ENCODE measurements at places on chromosomes 3 and 15.

GRCh38 chr15:101277943-101278564 is 769 bp upstream of the SELENOS start:
- no peak for DNase-seq

- no peak for DNase-seq
Observed at GRCh38 chr3:62795978-62796657, 79.1 kb downstream of the CADPS start.

DNA sequence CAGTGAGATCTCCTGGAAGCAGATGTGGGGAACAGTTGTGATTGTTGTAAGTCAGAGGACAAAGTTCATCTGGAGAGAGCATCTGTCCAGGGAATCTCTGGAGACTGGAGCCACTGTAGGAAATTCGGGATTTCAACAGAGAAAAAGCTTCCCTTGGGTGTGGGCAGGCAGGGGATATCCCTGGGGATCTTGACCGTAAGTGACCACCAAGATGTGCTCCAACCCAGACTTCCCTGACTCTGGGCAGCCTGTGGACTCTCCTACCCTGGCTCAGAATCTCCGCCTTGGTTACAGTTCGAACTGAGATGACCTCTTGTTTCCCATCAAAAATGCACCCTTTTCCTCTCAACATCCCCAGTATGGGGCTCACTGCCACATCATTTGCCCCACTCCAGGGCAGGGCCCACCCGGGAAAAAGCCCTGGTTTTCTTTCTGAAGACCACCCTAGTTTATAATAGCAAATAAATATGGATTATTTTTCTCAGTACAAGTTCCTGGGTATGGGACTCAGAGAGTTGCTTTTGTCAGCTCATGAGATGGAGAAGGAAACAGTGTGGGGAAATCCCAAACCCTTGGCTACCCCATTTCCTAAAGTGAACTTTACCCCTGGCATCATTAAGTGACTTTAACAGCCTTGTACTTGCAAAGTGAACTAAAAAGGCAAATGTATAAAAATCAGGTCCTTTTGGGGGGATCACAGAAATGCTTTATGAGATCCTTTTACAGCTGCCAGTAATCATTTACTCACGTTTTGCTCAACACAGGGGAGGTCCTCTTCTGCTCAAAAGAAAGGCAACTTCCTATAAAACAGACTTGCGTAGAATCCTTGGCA is 89.9 kb downstream of the CCNL1 start:
- DNase-seq = no peak

DNA sequence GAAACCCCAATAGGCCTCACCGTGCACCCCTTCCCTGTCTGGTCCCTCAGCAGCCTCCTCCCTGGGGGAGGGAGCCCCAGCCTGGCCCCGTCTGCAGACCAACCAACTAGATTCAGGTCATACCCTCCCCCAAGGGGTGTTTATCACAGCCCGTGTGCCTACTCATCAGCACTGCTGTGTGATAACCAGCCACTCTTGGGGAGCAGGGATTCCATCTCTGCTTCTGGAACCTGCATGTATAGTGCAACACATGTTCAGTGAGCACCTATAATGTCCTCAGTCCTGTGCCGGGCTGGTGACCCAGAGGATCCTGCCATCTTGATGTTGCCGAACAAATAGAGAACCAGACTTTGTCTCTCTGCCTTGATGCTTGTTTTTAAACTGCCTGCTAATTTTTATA is 6.6 kb upstream of the SLCO2A1 start:
- no peak for DNase-seq

- no peak for DNase-seq
Observed at GRCh38 chr15:58138106-58138505, at the start of gene AQP9. TSS of gene AQP9 (plus strand) at chr15:58138381. CDS start at chr15:58138566, 185 bp downstream.

DNA sequence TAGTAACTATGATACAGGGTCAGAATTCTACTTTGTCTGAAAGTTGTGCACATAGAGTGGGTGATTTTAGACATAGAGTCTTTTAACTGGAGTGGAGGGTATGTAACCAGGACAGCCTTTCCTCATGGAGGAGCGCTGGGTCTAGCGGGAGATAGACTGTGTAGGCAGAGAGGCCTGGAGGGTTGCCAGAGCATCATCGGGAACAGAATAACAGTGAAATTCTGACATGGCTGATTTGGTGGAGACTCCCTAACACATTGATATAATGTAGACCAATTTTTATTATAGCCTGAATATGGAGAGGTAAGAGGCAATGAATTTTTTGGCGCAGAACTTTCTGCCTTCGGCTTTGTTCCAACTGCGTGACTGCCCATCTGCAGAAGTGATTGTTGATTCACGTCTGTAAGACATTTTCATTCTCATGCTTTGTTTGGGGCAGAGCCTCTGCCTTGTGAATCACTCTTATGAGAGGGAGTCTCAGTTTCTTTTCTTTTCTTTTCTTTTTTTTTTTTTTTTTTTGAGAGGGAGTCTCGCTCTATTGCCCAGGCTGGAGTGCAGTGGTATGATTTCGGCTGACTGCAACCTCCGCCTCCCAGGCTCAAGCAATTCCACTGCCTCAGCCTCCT is 16.0 kb downstream of the LPP start:
- DNase-seq = no peak

DNA sequence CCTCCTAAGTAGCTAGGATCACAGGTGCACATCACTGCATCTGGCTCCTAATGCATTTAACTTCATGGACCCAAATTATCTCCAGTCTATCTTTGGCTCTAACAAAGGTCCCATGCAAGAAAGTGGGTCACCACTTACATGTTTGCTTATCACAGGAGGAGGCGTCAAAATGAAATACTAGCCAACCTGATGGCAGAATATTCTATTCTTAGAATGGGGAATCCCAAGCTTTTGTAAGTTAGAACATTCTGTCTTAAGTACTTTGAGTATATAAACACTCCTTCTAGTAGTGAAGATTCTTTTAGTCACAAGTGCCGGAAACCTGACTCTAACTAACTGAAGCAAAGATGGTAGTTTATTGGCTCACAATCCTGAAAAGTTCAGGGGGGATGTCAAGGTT is 72.0 kb upstream of the ADAMTS9 start:
- DNase-seq = no peak

GRCh38 chr15:77851086-77851485 is 218.4 kb upstream of the LINGO1 start:
- DNase-seq = no peak

DNA sequence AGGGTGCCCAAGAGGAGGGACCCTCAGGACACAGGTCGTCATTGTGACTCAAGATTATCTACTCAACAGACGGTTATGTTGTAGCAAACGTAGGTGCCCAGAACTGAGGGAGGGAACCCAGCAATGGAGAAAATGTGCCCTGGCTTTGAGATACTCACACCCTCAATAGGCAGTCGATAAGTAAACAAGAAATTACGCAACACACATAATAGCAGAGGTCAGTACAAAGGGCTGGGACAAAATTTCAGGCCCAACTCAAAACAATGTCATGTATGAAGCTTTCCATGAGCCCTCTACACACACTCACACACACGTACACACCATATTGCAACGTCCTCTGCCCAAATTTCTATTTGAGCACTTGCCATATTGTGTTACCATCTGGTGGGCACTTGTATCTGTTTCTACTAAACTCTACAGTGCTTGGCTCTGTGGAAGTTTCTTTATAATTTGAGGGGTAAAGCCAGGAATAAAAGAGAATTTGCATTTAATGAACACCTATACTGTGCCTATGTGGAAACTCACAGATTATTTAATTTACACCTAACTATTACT is 114.6 kb upstream of the TRIM42 start:
- no peak for DNase-seq

DNA sequence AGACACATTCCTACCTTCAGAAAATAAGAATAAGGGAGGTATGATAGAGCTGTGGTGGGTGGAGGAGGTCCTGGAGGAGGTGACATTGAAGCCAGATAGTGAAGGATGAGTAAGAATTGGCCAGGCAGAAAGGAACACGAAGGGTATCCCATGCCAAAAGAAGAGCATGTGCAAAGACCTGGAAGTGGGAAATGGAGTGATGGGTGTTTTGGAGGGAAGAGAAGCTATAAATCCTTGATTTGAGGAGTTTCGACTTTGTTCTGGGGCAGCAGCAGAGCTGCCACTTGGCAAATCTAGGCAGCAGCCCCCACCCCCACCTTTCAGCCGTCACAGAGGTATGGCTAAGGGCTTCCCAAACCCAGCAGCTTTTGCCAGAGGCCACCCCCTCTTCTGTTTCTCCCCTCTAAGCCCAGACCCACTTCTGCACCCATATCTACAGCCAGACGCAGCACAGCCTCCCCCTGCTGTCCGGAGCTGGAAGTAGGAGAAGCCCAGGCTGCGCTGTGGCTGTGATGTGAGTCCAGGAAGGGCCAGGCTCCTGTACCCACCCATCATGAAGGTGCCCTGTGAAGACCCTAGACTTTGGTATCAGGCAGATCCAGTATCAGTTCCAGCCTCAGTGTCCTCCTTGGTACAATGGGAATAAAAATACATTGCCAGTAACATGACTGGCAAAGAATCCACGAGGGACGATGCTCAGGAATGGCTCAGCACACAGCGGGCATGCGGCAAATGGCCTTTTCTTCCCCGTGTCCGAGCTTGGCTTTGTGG is 188.7 kb upstream of the LINGO1 start:
- DNase-seq = peak; percentile 6

GRCh38 chr15:28096670-28097431 is 2.3 kb downstream of the OCA2 start:
- DNase-seq = no peak

GRCh38 chr3:55519019-55519418 is 31.9 kb upstream of the WNT5A start:
- DNase-seq = no peak

DNA sequence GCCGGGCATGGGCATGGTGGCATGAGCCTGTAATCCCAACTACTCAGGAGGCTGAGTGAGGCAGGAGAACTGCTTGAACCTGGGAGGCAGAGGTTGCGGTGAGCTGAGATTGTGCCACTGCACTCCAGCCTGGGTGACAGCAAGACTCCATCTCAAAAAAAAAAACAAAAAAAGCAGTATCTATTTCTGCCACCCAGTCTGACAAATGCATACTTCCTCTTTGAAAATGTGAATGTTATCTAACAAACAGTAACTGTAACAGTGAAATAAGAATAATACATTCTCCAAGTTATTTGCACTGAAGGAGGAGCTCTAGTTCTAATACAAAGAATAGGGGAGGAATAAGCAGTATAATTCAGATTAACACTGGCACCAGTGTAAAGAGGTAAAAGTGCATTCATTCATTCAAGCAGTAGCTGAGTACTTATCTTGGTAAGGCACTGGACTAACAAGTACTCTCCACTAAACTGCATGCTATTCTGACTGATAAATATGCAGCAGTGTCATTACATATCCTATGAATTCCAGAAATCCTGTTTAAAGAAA is 12.9 kb downstream of the VPS13C start:
- DNase-seq = no peak

- DNase-seq = no peak
Observed at GRCh38 chr3:118055381-118055780, 979.3 kb downstream of the IGSF11 start.

DNA sequence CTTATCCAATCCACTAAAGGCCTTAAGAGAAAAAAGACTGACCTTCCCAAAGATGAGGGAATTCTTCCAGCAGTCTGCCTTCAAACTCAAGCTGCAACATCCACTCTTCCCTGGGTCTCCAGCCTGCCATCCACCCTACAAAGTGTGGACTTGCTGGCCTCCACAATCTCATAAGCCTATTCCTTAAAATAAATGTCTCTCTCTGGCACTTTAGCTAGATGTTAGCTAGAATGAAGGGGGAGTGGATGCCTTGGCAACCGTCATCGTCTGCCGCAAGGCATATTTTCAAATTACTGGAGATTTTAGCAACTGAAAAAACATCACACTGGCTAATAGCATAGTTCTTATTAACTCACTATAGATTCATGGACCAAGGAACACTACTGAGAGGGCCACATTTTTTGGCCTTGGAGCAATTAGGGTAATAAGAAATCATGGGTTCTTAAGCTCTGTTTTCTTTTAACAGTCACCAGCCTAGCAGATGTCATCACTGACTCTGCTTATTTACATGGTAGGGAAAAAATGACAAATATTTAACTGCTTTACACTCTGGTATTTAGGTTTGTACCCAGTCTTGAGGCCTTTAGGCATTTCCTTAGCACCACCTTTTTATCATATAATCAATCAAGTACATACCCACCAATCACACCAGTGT is 245.3 kb downstream of the MYRIP start:
- DNase-seq = no peak

DNA sequence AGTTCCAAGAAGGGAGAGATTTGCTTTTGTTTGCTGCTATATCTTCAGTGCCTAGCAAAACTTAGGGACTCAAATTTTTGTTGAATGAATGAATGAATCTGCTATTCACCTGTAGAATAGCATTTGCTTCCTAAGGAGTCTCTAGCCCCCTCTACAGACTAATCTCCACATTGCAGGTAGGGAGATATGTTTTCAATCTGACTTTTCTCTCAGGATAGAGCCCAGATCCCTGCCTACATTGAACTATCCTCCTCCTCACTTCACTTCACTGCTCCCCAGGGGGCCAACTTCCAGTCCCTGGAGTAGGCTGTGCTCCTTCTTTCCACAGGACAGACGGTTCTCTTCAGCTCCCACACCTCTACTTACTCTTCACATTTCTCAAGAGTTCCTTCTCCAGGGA is 81.9 kb upstream of the PTX3 start:
- no peak for DNase-seq

DNA sequence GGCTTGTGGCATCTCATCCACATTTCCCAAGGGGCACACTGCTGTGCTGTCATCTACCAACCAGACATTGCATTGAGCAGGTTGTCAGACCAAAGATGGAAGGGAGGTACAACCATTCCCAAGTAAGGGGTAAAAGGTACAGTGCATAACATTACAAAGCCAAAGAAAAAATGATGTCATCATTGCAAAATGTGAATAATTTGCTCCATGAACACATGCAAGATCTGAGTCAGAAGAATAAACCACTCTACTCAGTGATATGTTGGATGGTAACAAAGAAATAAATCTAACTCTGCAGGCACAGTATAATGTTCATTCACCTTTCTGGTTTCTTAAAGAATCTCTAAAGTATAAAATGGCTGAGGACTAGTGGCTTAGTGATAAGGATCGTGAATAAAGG is 202.7 kb downstream of the MAGI1 start:
- DNase-seq = no peak

DNA sequence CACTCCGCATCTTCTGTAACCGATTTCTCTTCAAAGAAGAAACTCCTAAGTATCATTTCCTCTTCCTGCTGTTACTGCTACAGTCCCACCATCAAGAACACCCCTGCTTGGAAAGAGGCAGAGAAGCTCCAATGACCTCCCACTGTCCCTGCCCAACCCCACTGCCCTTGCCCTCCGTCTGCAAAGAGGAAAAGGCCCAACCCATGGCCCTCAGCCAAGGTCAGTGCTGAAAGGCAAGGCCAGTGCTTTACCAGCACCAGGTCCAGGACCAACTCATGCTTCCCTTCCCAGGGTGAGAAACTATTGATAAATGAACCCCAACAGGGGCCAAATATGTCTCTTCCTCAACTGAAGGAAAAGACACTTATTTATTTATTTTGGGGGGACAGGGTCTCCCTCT is 22.5 kb downstream of the FAM240A start:
- no peak for DNase-seq

GRCh38 chr3:16290827-16291196 is 25.8 kb downstream of the OXNAD1 start:
- no peak for DNase-seq
